Caco-2 (cell line): ENCODE measurements at places on chromosomes 16 and 17.

GRCh38 chr17:58337210-58337599 is 8.6 kb upstream of the TSPOAP1 start:
- DNase-seq: no peak

- no peak for DNase-seq
Measured at GRCh38 chr17:36937001-36937958, at the start of gene LHX1. LHX1 (plus strand) TSS chr17:36937475; CDS start chr17:36938198, 723 bp downstream.

DNA sequence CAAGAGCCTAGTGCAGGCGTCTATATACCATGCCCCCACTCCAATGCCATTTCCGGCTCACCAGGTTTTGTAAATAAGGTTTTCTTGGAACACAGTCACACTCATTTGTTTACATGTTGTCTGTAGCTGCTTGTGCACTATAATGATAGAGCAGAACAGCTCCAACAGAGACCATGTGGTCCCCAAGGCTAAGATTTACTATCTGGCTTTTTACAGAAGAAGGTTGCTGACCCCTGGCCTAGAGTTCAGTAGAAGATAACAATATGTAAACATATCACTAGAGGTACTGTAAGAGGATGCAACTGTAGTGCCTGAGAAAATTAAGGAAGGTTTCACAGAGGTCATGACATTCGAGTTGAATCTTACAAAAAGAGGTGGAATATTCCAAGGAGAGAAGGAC is 66.3 kb downstream of the CACNG1 start:
- no peak for DNase-seq

- DNase-seq: no peak
Measured at GRCh38 chr17:10463402-10463801, 6.0 kb downstream of the MYH4 start.

- DNase-seq: no peak
Measured at GRCh38 chr17:33487187-33487879, 194.2 kb upstream of the ASIC2 start.

DNA sequence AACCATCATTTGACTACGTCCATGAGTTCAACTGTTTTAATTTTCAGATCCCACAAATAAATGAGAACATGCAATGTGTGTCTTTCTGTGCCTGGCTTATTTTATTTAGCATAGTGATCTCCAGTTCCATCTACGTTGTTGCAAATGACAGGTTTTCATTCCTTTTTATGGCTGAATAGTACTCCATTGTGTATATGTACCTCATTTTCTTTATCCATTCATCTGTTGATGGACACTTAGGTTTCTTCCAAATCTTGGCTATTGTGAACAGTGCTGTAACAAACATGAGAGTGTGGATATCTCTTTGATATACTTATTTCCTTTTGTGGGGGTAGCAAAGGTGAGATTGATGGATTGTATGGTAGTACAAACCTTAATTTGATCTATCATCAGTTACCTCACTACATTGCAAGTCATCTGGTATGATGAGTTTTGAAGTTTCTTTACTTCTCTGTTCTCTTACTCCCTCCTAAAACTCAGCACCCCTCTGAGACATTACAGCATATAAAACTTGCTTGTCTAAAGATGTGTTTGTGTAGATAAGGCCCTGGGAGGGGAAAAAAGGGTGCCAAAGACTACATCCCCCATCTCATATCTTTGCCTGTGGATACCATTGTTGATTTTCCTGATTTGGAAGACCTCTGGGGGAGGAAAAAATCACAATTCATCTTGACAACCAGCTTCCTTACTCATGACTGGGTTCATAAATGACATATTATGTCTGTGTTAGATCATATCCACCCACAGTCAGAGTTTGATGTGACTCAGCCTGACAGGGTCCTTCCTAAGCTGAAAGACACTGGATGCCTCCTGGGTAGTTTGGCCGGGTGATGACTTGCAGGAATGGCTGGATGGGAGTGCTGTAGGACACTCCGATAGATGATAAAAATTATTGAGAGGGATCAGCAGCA is 47.6 kb downstream of the ABCA9 start:
- no peak for DNase-seq

DNA sequence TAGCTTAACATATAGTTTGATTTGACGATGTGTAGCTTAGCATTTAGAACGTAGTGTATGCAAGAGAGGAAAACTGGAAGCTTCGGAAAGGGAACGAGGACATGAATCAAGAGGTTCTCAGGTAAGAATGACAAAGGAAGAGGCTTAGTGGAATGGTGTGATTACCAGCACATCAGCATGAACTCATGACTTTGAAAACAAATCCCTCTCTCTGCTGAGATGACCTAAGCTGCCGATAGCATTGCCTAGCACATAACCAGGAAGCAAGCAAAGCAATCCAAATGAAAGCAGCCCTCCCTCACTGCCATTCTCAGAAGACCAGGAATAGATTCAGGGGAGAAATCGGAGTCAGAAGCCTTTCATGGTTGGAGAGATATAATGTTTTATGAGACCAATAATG is 51.3 kb upstream of the CCL1 start:
- no peak for DNase-seq

GRCh38 chr17:4948166-4948930 is at the start of gene PFN1:
PFN1 (minus strand) TSS chr17:4948530; CDS start chr17:4948394, 136 bp downstream.
- DNase-seq: peak; percentile 85

GRCh38 chr16:22901563-22901962 is 87.6 kb downstream of the HS3ST2 start:
- no peak for DNase-seq

- DNase-seq: no peak
Measured at GRCh38 chr17:68682903-68683302, 81.7 kb upstream of the FAM20A start.

- no peak for DNase-seq
Measured at GRCh38 chr16:1475552-1476114, 805 bp upstream of the CLCN7 start.

DNA sequence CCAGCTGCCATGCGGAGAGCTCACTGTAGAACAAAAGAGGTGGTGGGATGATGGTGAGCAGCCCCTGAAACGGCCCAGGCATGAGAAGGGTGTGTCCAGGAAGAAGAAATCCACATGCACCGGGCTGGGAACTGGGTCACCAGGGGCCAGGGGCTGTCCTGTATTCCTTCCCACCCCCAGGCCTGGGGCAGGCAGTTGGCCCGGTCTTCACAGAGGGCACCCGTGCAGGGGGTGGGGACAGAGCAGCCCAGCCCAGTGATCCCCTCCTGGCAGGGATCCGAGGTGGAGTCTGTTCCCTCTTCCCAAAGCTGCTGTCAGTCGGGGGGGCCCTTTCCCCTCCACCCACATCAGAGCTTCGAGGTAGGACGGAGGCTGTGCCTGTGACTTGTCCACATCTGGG is 9.2 kb downstream of the HS3ST6 start:
- DNase-seq: no peak

DNA sequence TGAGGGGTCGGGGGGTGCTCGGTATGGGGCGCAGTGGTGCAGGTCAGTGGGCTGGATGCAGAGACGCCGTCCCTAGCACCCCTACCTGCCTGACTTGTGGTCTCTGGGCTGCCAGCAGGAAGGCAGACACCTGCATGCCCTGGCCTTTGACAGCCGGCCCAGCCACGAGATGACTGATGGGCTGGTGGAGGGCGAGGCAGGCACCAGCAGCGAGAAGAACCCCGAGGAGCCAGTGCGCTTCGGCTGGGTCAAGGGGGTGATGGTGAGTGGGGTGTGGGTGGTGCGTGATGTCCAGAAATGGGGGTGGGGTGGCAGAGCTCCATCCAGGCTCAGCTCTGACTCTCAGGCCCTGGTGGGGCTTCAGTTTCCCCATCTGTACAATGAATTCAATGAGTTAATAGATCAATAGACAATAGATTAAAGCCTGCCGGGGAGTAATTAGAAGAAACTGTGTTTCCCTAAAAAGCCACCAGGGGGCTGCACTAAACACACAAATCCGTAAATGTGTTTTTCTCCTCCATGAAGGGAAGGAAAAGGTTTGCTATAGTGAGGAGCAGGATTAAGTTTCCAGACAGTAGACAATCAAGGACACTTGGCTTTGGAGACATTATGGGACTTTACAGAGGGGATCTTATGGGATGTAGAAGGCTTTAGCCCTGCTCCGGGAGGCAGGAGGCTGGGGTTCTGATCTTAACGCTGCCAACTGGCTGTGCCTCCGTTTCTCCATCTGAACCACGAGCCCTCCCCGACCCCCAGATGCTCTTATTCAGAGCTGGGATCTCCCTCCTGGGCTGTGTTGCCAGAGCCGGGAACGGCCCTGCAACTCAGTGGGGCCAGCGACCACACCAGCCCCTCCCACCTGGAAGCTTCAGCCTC is 2.2 kb downstream of the SLC12A3 start:
- DNase-seq: peak; percentile 68

- DNase-seq: peak; percentile 80
Measured at GRCh38 chr17:47959825-47960655, 2.4 kb upstream of the PRR15L start.

DNA sequence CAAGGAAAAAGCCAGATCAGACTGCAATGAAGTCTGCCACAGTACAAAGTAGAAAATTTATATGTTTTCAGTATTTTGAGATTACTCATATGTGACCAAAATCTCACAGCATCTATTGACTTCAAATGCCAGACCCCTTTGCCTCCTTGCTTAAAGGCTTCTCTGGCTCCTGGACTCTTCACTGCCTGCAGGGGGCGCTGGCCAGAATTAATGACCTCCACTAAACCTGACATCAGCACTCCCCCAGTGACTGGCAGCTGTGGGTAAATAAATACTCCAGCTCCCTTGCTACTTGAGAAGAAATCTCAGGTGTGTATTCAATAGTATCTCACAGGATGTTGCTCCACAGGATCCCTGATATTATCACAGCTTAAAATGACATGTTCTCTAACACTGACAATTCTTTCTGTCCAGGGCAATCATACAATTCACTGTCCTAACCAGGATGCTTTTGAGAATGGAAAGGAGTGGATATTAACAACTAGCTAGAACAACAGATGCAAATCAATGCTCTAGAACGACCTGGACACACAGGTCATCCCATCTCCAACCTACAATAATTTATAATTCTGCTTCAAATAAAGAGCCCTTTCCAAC is 4.0 kb downstream of the BECN1 start:
- peak; percentile 78 for DNase-seq

DNA sequence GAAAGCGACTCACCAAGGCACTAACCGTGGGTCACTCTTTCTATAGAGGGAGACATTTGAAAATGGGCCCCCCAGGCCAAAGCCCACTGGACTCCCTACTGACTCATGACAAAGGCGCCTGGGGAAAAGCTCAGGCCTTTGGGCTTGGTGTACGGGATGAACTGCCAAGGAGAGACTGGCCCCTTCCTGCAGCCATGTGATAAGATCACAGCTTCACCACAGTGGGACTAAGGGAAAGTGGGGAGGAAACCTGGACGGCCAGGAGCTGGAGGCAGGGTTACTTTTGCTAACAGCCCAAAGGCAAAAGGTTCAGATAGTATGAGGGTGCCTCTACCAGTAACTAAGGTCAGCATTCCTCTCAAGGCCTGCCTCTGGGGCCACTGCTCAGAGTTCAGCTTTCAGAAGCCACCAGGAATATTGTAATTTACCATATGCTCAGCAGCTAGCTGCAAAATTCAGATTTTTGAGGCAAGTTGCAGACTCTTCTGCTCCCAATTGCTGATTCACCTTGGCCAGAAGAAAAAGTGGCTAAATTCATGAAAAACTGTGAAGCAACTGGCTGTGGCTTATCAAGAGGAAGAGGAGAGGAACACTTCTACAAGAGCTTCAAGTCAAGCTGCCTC is 37.1 kb upstream of the SLC25A19 start:
- DNase-seq: no peak

DNA sequence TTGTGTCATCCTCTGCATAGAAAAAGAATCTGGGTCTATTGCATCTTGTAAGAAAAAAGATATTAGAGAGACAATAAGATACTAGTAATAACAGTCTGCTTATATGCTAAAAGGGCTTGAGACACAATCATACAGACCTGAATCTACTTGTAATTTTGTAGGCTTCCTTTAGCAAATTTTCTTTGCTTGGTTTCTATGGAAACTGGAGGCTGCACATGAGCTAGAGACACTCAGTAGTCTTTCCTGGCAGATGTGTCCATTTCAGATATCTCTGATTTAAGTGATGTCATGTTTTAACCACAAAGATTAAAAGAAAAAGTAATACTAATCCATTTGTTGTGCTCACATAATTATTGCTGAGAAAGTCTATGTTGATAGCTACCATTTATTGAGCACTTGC is 123.9 kb upstream of the GNAO1 start:
- DNase-seq: no peak

DNA sequence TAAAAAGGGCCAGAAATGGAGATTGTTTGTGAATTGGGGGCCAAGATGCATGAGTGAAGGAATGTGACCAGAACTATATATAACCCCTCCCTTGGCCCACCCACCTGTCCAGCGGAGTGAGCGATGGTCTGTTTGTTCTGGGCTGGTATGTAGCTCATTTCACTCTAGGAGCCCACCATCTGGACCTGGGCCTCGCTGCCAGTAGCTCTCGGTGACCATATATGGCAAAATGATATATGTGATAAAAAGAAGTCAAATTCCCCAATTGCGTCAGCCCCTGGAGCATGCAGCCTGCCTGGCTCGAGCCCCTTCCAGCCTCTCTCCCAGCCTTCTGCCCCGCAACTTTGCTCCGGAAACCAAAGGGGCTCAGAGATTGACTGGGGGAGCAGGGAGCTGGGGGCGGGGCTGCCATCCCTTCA is 47.3 kb downstream of the CCDC42 start:
- peak; percentile 62 for DNase-seq

GRCh38 chr16:68931196-68931595 is 87.9 kb downstream of the TANGO6 start:
- DNase-seq: no peak

DNA sequence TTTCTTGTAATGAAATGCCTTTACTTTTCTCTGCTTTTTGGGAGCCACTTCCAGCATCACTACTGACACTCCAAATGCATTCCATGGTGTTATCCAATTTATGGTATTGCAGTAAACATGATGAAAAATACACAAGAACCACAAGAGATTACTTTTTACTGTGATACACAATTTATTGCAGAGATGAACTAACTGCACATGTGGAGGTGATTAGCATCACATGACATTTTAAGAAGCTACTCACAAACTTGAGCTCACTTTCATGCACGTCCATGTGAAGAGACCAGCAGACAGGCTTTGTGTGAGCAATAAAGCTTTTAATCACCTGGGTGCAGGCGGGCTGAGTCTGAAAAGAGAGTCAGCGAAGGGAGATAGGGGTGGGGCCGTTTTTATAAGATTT is 780.5 kb upstream of the GOT2 start:
- no peak for DNase-seq

- no peak for DNase-seq
Measured at GRCh38 chr16:52437277-52437670, 109.7 kb downstream of the TOX3 start.
